NCI-H2029 (cell line): ENCODE measurements at places on chromosomes 7 and 10.

DNA sequence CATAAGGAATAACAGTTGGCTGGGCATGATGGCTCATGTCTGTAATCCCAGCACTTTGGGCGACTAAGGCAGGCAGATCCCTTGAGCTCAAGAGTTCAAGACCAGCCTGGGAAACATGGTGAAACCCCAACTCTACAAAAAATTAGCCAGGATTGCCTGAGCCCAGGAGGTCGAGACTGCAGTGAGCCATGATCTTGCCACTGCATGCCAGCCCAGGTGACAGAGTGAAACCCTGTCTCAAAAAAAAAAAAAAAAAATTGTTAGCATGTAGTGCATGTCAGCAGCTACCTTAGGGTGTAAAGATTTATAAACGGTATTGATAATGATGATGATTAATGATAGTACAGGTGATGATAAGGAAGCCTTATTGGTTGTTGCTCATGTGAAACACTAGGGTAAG lies 331.2 kb upstream of the FZD1 start:
- DNase-seq, result no peak

GRCh38 chr10:314871-315270 lies 179.6 kb downstream of the ZMYND11 start:
- DNase-seq, result no peak

GRCh38 chr7:154289119-154289518 lies 236.9 kb downstream of the DPP6 start:
- DNase-seq, result no peak

DNA sequence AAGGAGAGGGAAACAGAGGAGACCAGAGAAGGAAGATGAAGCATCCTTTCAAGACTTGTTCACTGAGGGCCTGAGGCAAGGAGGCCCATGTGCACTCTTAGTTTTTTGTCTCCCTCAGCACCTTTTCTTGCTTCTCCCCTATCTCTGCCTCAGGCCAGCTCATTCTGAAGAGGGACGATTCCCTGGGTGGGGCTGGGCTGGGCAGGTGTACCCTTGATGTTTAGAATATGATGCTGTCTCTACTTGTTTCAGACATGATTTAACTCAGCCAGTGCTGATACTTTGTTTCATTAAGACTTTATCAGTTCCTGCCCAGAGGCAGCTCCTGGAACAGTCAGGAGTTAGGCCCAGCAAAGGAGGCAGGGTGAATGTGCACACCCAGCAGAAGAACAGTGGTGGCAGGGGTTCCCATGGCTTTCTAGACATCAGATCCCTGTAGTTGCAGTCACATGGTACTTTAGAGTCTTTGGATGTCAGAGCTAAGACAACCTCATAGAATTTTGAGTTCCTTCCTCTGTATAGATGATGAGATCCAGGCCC lies 3.4 kb downstream of the PRXL2A start:
- DNase-seq, result no peak

DNA sequence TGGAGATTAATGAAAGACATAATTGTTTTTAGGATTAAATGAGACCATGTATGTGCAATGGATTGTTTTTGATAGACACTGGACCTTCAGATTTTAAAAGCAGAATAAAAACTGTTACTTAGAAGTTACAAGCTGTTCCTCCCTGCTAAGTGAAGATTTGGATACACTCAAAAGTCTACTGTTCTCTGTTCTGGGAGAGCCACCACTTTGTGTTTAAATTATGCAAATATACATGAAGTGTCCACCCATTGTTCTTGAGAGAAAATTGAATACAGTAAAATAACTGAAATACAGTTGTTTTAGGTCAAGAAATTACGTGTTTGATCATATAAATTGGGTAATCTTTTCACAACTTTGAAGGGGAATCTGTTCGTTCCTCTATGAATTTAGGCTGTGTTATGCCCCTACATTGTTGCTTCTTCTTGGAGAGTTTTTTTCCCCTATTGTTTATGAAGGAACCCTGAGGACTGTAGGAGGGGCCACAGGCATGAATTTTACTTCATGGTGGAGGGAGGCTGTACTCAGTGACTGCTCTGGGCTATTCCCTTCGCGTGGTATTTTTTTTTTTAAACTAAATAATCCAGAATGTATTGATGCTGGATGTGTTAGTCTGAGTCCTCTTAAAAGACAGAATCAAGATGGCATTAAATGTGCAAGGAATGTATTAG lies 18.6 kb upstream of the VCL start:
- no peak for DNase-seq

DNA sequence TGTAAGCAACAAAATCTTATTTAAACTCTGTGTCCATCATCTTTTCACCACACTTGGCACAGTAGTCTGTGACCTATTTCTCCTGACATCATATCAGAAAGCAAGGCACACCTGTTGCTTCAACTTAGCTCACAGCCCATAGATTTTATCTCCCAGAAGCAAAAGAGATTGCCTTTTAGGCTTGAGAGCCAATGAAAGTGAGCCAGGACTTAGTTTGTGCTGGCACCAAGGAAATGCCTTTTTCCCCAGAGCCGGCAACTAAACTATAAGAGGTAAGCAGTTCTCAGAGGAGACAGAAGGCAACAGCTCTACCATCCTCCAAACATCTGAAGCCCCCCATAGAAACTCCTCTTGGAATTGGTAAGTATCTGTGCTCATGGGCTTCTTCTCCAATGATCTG lies at the start of gene ACSM6:
Gene ACSM6 (plus strand): TSS at position 295 of the 400 bp plus-strand sequence. CDS start 248 bp downstream, outside the sequence.
- DNase-seq, result no peak

GRCh38 chr7:105678811-105679495 lies 97.7 kb upstream of the EFCAB10 start:
- DNase-seq, result no peak

GRCh38 chr7:105743351-105744090 lies 132.9 kb downstream of the ATXN7L1 start:
- DNase-seq, result no peak
